ENCODE measurements at places on chromosomes 4 and X.

DNA sequence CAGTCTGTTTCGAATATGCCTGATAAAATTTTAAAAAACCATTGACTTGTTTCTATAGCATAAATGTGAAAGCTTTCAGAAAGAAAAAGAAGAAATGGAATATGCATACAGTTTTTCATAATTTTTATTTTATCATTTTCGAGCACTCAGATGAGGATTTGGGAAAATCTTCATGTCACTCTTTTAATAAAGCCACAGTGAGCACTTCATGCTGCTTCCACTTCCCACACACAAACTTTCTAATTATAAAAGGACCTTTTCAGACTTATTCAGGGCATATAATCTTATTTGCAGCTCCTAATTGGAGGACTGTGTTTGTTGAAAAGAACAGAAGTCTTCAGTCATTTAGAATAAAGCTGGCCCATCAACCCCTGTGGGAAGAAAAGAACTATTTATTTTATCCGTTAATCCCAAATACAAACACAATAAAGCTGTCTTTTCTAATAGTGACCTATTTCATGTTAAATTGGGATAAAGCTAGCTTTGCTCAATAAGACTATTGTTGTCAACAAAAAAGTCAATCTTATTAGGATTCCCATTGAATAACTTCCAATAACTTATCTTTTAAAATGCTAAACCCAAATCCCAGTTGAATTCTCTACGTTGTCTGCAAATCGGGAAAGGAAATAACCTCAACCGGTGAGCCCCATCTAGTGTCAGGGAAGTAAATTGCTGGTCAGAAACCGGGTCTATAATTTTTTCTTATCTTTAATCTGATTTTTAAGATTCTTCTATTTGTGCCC, 211.5 kb downstream of the PDGFRA start:
- DNase-seq, result no peak

- DNase-seq, result peak; percentile 56
Observed at GRCh38 chr4:88007304-88008121, at the start of gene PKD2. Gene PKD2, plus strand, starts transcription at chr4:88007635. Its CDS starts 99 bp downstream, at chr4:88007734.

- no peak for DNase-seq
Observed at GRCh38 chr4:309807-310206, 4.5 kb upstream of the ZNF732 start.

GRCh38 chr4:159593681-159594080, 490.8 kb downstream of the RAPGEF2 start:
- no peak for DNase-seq

DNA sequence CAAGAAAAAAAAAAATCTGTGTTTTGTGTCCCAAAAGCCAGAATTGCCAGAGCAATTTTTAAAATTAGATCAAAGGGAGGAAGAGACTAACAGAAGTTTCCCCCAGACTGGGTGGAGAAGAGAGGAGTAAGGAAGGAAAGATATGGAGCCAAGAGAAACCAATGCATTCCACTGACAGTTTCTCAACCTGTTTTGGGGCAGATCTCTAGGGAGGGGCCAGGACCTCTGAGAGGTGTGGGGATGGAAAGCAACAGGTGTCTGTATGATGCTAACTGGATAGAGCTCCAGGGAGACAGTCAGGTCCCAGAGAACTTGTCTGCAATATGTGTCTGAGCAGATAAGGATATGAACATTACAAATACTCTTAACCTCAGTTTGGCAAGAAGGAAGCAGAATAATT, 22.7 kb upstream of the GAB1 start:
- DNase-seq, result no peak

DNA sequence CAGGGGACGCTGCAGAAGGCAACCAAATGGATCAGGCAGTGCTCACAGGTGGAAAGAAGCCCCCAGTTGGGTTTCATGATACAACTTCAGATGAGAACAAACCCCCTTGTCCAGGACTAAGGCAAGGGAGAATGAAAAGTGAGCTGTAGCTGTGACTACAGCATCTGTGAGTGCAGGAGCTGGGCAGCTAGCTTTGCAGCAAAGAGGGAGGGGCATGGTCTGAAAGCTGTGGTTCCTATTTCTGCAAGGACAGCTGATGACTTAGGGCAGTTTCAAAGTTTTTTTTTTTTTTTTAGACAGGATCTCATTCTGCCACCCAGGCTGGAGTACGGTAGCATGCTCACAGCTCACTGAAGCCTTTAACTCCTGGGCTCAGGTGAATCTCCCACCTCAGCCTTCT, 1317.4 kb upstream of the DIAPH2 start:
- no peak for DNase-seq

GRCh38 chr4:54783402-54784110, 125.8 kb downstream of the KIT start:
- DNase-seq, result no peak

DNA sequence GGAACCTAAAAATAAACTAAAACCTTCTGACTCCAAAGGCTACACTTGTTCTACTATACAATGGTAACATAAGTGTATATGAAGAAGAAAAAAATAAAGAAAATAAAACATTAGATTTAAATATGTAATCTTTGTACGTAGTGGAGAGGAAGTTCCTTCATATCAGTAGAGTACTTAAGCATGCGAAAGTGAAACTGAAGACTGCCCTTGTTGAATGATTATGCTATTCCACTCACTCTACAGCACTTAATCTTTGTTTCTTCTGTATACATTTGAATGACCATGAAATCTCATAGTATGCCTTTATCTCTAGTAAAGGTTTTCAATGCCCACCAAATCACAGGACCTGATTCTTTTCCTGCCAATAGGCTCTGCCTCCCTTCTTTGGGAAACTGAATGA, 78.9 kb downstream of the NDST3 start:
- DNase-seq, result no peak

DNA sequence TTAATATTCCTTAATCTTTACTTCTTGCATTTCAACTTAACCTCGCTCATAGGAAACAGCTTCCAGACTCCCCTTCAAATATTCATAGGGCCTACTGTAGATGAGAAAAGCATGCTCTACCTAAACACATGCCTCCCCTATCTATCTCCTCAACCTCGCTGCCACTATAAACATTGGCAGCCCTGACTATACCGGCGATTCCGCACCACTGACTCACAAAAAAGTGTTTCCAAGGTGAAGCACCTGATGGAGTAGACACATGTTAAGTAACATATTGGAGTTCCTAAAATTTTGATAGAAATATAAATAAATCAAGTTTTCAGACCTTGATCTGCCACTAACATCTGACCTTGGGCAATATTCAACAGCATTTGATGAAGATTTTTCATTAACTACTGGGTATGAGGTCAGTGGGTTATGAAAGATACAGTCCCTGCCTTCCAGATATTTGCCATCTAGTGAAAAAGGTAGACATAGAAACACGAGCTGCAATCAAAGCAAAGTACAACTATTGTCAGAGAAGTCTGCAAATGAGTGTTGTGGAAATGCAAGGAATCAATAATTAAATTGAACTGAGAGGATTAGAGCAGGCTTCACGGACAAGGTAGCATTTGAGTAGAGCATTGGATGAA, 184.2 kb downstream of the MAML3 start:
- no peak for DNase-seq

Data from stimulated activated CD8-positive, alpha-beta memory T cell treated with anti-CD3 and anti-CD28 coated beads, Interleukin-15, amount 100 ng/mL, for 24 hours (primary cell).